Immature natural killer cell (primary cell): ENCODE measurements at places on chromosomes 6 and 20.

GRCh38 chr6:135743476-135743875 is 108.0 kb upstream of the PDE7B start:
- DNase-seq = no peak

DNA sequence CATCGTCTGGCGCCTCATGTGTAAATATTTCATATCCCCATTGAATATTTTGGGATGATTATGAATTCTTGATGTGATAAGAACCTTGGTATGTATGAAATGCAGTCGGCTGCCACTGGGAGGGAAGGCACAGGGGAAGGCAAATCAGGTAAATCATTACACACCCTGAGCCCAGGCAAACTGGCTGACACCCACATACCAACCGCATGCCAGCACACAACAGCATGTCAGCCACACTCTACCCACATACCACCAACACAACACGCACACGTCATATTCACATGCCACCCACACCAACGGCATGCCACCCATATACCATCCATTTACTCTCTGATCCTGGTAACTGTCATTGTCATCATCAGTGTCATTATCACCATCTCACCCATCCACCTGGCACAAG is 28.3 kb upstream of the MDGA1 start:
- no peak for DNase-seq

- DNase-seq = no peak
Measured at GRCh38 chr6:85065831-85066230, 301.4 kb upstream of the TBX18 start.

- no peak for DNase-seq
Measured at GRCh38 chr6:42963855-42964605, 3.5 kb downstream of the GNMT start.

DNA sequence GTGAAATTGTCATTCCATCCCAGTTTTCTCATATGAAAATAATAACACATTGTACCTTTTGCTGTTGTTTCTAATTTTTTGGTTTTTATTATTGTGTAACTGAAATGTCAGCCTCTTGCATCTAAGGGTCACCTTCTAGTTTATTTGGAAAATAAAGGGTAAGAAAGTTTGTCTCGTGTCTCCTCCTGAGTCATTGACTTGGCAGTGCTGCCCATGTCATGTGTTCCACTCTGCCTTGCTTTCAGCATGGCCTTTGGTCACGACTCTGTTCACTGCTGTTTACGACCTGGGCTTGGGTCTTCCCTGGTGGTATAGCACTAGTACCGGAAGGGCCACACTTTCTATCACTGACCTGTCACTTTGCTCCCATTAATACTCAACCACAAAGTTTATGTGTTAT is 171.4 kb upstream of the RSPO3 start:
- DNase-seq = no peak

DNA sequence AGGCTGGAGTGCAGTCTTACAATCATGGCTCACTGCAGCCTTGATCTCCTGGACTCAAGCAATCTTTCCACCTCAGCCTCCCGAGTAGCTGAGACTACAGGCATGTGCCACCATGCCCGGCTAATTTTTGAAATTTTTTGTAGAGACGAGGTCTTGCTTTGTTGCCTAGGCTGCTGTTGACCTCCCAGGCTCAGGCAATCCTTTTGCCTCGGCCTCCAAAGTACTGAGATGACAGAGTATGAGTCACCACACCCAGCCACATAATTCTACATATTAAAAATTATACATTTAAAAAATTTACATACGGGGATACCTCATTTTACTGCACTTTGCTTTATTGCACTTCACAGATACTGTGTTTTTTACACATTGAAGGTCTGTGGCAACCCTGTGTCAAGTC is 115.1 kb downstream of the MAN1A1 start:
- DNase-seq = no peak

GRCh38 chr6:111710439-111710838 is 104.8 kb upstream of the TRAF3IP2 start:
- no peak for DNase-seq

DNA sequence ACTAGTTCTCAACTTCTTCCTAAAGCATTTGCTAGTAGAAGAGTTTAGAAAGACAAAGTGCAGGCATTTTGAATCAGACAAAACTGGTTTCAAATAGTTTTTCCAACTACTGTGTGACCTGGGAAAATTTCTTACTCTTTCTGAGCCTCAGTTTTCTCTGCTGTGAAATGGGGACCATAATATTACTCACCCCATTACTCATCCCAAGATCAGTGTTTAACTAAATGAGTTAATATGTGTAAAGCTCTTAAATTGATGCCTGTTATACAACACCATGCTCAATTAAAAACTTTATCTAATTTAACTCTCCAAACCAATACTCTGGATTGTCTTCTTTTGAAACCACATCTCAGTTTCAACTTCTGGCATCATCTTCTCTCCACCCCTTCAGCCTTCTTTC is 87.4 kb downstream of the DNAH8 start:
- no peak for DNase-seq

DNA sequence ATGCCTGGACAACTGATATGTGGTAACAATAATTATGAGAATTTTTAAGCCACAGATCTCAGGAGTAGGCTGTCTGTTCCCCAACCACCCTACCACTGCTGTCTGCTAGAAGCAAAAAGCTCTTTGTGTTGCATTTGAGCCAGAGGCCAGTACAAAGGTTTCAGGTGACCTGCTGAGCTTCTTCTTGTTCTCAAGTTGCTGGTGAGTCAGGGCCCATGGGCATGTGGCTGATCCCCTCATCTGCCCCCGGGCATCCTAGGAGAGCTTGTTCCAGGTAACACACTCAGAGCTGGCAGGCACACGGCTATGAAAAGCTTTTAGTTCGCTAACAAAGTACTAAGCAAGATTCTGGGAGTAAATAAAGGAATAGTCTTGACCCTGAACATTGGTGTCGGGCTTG is 285.3 kb downstream of the CDC5L start:
- DNase-seq = no peak
